ENCODE measurements at places on chromosomes 13 and 19. TPM values are rescaled to one million over a fixed set of nuclear protein-coding genes. Genes with fewer than 3 reads are reported as not detected.

- no peak for DNase-seq
Measured at GRCh38 chr13:61770681-61771080, 355.0 kb upstream of the PCDH20 start.

DNA sequence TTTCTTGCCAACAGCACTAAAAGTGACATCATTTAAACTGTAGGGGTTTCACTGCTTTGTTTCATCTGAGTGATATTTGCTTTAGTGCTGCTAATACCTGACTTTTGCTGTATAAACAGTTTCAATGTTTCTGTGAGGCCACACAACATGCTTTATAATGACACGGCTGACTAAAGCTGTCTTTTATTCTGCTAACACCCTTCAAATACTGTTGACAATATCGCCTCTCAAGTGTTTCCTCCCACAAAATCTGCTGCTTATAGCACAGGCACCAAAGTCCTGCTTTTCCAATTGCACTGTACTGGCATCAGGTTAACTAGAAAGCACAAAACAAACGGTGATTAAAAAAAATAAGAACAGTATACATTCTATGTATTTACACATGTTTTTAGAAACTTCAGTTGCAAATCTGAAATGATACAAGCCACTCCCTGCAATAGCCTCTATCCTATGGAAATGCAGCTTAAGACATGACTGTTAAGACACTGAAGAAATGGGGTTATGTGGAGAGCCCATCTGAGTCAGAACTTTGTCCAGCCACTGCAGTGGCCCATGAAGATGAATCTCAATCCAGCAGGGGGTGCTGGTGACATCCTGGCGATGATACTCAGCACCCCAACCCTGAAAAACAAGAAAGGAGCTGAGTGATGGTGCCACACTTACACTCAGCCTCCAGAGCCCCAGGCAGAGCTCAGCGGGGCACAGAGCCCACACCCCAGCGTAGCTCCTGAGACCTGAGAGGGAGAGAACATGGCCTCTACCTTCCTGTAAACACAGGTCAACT is 29.4 kb downstream of the RFXAP start:
- no peak for DNase-seq

DNA sequence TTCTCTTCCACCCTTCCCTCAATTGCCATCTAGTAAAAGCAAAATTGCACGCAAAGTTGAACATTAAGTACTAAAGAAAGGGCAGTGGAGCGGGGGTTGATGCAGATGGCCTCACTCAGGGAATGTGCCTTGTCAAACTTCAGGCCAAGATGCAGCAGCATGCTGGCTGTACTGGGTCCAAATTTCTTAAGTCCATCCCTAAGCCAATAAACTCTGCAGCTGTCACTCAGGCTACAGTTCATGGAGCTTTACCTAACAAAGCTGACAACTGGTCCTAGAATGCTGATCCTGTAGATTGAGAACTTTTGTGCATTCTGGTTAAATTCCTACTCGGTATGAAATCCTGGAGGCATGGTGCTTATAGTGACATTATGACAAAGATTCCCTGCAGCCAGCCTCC is 88.4 kb downstream of the FOXO1 start:
- DNase-seq = no peak

DNA sequence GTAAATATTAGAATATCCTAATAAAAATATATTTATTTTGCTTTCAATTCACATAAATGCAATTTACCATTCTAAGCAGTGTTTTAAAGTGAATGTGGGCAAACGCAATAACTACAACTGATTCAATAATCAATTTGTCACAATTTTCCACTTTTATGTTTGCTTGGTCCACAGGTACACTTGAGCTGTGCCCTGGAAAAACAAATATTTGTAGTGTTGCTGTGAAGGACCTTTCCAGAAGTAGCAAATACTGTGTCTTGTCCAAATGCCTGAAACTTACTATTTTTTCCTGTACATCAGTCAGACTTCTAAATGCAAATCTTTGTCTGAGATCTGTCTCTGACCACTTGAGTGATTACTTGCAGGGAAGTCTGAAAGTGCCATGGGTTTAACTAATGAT is 845.8 kb upstream of the SLITRK5 start:
- DNase-seq = no peak

DNA sequence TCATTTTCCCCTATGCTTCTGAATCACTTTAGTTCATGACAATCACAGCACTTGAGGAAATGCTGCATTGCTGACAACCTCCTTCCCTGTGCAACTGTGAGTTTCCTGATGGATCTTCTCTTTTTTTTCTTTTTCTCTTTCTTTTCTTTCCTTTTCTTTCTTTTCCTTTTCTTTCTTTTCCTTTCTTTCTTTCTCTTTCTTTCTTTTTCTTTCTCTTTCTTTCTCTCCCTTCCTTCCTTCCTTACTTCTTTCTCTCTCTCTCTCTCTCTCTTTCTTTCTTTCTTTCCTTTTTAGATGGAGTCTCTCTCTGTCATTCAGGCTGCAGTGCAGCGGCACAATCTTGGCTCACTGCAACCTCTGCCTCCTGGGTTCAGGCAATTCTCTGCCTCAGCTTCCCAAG is 247.9 kb upstream of the HTR2A start:
- no peak for DNase-seq

CEACAM4 gene
- 0.66 TPM for polyA plus RNA-seq

UBE2L5 gene
- polyA plus RNA-seq = 0.35 TPM

All from right lung (tissue), 10 donors.